ENCODE measurements at places on chromosomes 13 and 19.

DNA sequence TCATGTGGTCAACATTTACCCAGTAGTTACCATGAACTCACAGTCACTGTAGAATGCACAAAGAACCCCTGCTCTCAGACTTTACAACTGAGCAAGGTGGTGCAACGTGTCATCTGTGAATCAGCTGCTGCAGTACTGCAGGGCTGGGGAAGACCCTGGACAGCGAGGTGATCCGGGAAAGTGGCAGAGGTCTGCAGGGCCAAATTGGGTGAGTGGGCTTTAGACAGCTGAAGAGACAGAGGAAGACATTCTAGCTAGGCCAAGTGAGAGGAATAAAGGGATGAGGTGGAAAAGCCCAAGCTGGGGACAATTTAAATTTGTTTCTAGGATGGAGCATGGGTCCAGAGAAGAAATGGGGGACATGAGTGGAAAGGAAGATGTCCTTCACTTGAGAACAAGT lies 270.5 kb downstream of the DCLK1 start:
- no peak for DNase-seq

DNA sequence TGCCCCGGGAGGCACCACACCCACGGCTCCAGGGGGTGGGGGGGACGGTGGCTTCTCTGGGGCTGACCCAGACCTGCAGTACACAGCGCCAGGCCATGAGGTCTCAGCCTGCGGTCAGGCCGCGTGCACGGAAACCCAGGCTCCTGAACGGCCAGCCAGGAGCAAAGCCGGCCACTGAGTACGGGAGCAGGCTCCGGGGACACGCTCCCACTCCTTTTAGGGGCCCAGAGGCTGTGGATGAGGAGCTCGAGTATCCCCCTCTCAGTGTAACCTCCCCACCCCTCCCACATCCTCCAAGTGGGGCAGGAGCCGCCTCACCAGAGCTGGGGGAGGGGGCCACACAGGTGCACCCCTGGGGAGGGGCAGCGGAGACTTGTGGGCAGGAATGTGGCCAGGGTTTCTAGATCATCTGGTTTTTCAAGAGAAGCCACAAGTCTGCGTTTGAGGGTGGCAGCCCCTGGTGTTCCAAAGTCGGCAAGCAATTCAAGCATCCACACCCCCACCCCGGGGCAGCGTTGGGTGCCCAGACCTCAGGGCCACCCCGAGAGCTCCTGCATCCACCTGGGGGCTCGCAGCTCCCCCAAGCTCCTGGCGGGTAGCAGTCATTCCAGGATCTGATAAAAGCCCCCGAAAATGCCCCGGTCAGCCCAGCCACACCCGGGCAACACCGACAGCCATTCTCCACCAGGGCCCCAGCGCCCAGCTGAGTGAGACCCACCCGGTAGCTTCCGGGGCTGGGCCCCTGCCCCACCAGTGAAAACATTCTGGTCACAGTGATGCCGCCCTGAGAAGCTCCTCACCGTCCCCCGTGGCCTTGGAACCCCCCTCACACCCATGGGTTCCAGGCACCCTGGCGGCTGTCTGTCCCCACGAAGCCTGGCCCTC lies 6.1 kb downstream of the SBNO2 start:
- DNase-seq, result no peak

DNA sequence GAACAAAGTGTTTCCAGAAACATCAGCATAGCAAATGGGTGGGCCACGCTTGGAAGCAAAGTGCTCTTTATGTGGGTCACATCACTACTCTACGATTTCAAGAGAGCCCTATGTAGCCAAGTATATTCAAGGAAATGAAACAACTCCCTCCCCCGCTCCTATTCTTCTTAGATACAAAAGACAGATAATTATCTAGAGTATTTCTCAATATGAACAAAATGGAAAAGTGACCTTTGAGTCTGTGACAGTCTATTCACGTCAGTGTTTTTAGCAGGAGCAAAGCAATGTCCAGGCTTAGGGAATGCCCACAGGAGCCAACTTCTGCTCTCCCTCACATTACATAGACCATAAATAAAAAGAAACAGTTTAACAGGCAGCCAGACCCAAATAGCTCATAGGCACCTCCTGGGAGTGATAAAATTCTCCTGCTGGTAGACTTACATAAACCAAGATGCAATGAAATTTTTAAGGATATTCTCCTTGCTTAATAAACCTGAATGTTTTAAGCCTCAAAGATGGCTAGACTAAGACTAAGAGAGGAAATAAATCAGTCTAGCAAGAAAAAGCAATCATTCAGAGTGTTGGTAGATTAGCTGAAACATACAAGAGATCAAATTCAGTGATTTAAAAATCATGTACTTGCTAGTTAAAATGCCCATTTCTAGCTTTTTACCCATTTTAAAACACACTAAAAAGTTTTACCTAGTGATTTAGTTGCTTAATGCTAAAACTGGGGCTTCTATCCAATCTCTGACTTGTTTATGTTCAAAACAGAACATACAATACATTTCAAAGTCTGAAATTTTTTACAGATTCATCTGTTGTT lies 182.8 kb downstream of the RGCC start:
- DNase-seq, result no peak

DNA sequence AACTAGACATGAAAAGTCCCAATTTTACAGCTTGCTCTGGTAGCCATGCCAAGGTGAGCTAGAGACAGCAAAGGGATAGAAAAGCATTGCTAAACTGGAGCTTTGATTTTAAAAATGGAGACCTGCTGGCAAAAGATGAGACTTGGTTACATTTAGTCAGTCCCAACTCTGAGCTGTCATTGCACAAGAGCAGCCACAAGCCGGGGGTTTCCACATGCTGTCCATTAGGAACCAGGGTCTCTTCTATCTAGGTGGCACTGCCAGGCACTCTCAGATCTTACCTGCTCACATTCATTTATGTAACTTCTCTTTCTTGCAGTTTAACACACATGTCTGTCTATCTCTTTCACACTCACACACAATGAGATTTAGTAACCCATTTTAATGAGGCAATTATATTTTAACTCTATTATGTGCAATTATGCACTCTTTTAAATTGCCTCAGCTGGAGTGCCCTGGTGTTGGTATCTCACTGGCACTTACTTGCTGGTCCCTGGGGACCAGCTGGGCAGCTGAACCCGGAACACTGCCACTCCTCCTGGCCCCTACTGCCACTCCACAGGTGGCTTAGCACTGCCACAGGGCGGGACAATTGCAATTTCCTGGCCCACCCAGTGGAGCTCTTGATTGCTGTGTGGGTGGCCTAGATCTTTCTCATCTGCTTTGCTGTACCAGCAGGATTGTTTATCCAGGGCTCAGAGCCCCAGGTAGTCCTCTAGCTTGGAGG lies 112.5 kb downstream of the COG6 start:
- no peak for DNase-seq

DNA sequence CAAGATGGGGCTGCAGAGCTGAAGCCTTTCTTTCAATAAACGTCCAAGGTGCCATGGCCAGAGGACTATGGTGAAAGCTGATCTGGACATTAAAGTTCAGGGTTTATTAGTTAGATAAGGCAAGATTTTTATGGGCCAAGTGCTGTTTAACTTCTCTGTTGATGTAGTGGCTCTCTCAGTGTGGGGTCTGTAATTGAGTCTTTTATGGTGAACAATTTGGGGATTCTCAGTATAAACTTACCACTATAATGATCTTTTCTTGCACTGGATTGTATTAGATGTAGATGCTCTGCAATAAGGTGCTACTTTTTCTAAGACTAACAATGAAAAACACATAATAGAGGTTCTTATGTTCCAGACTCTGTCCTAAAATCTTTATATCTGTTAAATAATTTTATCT lies 190.1 kb upstream of the KLF12 start:
- no peak for DNase-seq

DNA sequence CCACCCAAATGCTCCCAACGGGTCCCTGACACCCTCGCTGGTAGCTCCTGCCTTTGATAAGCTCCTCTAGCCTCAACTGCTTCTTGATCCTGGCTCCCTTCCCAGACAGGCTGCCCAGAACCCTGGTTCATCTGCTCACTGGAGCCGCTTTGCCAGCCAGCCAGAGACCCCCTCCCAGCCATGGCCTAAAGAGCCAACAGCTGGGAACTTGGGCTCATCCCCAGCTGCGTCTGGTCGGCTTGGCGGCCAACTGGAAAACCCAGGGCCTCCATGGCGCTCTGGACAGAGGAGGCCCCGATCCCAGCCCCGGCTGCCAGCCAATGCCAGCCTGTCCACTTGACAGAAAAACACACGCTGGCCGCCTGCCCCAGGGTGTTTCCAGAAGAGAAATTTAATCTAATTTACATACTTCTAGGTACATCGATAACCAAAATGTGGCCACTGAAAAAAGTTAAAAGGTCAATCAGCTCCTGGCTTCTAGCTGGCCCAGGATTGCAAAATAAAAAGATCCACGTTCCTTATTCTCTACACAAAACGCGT lies 3.0 kb upstream of the AKAP8L start:
- no peak for DNase-seq

- no peak for DNase-seq
Observed at GRCh38 chr13:99431927-99432608, 69.2 kb upstream of the TM9SF2 start.

- no peak for DNase-seq
Observed at GRCh38 chr13:91948736-91949135, 550.3 kb downstream of the GPC5 start.

DNA sequence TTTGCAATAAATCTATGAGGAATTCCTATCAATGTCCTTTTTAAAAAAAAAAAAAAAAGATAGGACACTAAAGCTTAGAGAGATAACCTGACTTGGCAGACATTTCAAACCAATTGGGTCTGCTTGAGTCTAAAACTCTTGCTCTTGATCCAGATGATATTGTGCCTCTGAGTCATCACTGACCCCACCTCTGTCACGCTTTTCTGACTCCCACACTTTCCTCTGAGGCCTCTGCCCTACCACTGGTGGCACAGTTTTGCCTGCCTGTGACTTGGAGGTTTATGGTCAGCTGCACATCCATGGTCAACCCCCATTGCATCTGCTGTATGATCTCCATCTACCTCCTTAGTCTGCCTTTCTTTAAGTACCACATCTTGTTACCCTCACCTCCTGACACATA lies 328.7 kb downstream of the SPRY2 start:
- no peak for DNase-seq

DNA sequence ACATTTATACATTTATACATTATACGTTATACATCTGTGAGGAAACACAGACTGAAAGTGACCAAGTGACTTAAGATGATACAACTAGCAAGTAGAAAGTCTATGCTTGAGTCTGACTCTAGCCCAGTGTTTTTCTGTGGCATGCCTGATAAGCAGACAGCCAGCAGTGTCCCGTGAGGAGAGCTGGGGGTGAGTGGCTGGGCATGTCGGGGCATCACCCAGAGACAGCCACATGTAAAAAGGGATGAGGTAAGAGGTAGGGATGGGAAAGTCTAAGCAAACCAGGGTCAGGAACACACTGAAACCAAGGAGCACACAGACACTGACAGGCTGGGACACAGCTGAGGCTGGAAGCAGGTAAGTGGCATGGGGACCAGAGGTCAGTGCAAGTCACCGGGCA lies 333.2 kb downstream of the FOXO1 start:
- no peak for DNase-seq

DNA sequence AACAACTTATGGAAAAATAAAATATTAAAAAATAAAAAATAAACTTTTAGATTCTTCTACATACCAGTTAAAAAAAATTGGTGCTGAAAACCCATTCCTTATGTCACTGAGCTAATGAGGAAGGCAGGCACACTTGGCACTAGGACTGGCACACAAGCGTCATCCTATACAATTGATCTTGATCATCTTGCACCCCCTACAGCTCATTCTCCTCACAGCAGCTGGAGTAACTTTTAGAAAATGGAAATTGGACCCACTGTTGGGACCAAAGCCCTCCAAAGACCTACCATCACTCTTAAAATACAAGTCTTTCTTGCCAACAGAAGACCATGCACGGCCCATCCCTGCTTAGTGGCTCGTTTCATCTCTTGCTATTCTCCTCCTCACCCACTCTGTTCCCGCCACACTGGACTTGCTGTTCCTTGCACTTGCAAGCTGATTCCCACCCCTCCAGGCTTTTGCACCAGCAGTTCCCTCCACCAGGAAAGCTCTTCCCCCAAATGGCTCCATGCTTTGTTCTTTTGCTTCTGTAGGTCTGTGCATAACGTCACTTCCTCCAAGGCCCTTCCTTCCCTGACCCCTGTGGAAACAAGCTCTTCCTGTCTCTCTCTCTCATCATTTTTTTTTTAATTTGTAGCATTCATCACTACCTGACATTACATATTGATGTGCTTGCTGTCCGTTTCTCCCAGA lies 11.6 kb downstream of the CTU1 start:
- DNase-seq, result no peak

DNA sequence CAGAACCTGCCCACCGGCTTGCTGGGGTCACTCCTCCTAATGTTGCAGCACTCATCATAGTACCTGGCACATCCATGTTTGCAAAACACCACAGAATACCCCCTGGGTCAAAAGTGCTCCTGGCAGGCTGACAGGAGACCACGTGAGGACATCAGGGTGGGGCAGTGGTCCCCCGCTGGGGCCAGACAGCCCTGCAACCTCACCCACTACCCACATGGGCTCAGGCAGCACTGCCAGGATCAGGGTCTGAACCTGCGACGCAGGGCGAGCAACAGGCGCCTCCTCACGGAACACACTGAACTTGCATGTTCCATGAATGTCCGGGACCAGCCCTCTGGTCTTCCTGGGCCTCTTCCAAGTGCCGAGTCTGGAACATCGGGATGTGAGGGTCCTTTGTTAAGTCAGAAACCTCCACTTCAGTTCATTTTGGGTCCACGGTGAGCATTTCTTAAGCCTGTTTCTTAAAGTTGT lies 1.4 kb upstream of the SLC7A9 start:
- DNase-seq, result no peak

GRCh38 chr13:21537105-21537504 lies 66.9 kb downstream of the MICU2 start:
- DNase-seq, result no peak

DNA sequence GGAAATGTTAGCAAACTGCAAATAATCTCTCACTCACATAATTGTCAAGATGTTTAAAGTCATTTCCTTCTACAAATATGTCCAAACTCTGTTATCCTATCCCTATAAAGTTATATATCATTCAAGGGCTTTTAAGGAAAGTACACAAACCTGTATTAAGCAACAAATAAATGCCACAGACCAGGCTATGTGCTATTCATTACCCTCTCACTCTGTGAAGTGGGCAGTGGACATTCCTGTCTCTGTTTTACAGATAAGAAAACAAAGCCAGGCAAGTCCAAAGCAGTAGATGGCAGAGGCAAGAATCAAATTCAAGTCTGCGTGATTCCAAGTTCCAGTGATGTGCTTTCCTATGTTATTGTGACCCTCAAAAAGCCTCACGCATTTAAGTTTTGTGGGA lies 140.6 kb downstream of the LHFPL6 start:
- DNase-seq, result no peak

GRCh38 chr19:14366529-14366928 lies 14.7 kb upstream of the ADGRE5 start:
- DNase-seq, result peak; percentile 72

DNA sequence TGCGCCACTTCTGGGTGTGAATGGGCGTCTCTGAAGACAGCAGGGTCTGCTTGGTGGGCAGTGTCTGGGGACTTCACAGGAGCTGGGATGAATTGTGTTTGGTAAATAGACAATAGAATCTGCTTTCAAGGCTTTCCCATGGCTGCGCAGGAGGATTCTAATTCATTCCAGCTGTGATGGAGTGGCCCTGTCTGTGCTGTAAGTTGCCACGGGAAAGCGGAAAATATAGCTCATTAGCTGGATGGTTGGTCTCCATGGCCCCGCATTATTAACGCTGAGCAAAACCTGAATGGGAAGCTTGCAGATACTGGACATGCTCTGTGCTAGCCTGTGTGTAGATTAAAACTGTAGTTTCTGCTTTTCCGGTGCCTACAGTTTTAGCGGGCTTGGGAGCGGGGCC lies 15.6 kb upstream of the C1QTNF9 start:
- DNase-seq, result no peak

Data from NCI-H1048 (cell line).